LoVo (cell line): ENCODE measurements at places on chromosomes 3 and 15.

DNA sequence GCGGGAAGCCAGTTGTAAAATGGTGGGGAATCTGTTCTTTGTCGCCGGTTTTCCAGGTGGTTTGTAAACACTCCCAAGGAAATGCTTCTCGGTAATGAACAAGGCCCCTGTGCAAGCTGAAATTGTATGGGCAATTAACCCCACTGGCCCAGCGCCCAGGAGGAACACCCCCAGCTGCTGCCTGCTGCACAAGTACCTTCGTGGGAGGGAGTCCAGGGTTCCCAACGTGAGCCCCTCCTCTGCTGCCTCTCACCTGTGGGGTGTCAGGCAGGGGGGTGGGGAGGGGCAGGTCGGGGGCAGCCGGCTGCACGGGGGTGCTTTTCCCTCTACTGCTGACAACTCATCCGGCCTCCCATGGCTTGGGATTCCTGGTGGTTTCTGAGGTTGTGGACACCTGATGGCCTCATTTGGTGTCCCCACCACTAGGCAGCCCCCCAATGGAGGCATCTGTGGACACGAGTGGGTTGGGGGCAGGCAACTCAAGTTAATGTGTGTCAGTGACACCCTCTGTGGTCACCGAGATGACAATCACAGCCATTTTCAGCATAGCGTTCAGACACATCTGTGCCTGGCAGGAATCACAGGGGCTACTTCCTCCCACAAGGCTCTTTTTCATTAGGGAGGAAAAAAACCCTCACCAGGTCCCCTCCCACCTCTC lies 35.6 kb upstream of the PRR23E start:
- no peak for DNase-seq

DNA sequence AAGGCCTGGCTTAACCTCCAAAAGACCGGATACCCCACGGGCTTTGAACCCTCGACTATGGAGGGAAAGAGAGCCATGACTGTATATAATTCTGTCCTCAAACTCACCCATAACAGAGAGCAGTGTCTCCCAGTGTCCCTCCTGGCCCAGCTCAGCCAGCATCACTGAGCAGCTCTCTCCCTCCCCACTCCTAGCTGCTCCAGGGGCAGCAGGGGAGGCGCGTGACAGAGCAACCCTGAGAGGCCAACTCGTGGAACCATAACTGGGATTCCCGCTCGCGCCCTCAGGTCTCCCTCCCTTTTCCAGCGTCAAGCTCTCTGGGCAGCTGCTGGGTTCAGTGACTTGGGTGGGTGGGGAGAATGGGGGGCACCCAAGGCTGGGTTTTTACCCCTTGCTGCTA lies 561 bp upstream of the CPLX3 start:
- DNase-seq = no peak

DNA sequence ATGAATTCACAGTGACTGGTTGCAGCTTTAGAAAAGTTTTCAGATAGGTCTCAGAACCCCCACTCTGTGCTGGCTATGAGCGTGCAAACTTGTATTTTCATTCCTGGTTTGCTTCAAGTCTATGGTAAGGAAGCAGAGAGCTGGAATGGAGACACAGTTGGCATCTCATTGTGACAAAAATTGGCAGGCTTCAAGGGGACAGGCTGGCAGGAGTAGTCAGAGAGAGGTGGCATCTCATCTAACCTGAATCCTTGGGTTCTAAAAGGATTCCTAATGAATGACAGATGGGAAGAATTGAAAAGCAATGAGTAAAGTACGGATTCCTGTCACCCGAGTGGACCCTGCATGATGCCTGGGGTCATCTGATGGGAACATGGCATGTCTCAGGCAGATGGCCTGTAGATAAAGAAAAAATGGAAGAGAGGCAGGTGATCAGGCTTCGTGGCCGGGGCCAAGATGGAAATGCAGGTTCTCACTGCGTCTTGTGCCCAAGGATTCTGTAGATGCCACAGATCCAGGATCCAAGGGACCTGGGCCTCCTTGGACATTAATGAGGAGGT lies 89.4 kb upstream of the ABHD17C start:
- no peak for DNase-seq

GRCh38 chr3:28308196-28308595 lies 40.3 kb upstream of the ZCWPW2 start:
- no peak for DNase-seq

GRCh38 chr3:64694114-64694513 lies 6.3 kb upstream of the ADAMTS9 start:
- no peak for DNase-seq

DNA sequence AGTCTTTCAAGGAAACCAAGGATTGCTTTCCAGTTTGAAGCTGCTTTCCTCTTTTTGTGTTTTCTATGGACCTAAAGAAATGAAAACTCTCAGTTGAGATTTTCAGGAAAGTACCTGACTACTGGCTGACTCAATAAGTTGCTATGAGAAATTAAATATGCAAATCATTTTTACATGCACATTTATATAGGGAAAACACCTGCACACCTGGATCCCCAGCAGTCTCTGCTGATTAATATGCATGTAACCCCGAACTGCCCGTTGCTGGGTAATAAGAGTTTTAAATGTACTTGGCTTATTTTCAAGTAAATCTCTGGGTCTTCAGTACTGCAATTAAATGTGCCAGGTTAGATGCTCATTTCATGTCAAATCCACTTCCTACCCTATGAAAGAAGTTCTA lies 77.2 kb downstream of the KBTBD8 start:
- no peak for DNase-seq

DNA sequence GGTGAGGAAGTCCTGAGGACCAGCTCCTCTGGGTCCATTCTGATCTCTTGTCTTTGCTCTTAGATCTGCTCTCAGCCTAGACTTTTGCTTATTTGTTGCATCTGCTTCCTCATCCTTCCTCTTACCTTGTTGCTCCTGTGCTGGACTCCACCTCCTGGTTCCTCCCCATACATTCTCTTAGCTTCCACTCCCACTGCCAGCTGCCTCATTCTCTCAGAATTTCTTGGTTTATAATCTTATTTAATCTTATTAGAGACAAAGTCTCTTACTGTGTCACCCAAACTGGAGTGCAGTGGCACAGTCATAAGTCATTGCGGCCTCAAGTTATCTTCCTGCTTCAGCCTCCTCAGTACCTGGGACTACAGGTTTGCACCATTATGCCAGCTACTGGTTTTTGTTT lies 68.2 kb upstream of the PSMD6 start:
- no peak for DNase-seq

- no peak for DNase-seq
These were observed 4.6 kb downstream of the OR5K3 start for GRCh38 chr3:98395101-98395500.

DNA sequence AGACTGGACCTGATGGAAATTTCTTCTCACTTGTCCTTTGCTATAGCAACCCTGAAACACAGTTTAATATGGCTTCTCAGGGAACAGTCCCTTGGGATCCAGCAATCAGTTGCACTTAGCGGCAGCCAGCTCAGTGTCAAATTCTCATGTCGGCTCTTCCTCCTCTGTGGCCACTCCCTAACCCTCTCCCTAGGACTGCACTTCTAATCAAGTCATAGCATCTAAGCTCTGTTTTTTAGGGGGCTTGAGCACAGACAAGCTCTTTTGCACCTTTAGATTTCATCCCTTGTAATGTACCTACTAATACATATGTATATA lies 250.5 kb upstream of the TLE3 start:
- DNase-seq = no peak

GRCh38 chr3:88879905-88880304 lies 227.5 kb upstream of the EPHA3 start:
- no peak for DNase-seq

- DNase-seq = no peak
These were observed 285.9 kb downstream of the XXYLT1 start for GRCh38 chr3:194985031-194985578.

DNA sequence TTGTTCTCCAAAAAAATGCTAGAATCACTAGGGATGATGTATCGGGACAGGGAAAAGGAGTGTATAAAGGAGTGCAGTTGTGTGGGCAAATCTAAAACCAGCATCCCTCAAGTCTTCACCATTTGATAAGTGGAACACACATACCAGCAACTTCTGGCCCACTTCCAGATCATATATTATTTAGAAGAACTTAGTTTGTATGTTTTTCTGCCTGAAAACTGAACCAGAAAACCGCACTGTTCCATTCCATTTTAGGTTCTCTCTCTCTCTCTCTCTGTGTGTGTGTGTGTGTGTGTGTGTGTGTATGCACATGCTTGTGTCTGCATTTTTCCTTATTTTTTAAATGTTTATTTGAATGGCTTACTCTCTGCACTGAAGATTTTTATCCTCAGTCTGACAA lies 93.5 kb downstream of the SERPINI1 start:
- DNase-seq = no peak

GRCh38 chr3:47761046-47761445 lies 20.6 kb downstream of the SMARCC1 start:
- no peak for DNase-seq

- DNase-seq = peak; percentile 16
These were observed 30.3 kb downstream of the CDC25A start for GRCh38 chr3:48157950-48158376.

DNA sequence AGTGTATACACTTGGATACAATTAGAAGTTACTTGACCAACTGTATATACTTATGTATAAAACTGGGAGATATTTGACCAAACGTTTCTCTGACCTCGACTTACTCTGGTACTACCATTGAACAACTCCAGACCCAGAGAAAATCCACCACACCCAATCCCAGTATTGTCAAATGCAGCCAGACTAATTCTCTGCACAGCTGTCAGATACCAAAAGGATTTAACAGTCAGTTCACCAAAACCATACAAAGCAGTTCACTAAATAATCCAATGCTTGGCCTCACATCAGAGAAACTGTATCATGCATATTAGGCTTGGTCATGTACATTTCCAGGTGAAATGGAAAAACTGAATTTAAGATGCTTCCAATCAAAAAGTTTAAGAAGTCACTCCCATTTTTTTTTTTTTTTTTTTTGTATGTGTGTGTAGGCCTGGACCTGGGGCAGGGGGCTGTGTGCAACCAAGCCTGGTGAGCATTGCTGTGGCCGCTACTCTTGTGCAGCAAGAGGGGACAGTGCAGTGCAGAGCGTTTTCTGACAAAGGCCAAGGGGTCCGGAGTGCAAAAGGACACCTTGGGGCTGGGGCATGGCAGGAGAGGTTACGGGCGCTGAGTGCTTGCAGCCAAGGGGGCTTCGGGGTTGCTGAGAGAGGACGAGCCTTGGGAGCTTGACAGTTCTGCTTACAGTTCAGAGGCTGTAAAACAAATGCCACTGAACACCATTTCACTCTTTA lies 1.4 kb downstream of the TOMM70 start:
- no peak for DNase-seq

DNA sequence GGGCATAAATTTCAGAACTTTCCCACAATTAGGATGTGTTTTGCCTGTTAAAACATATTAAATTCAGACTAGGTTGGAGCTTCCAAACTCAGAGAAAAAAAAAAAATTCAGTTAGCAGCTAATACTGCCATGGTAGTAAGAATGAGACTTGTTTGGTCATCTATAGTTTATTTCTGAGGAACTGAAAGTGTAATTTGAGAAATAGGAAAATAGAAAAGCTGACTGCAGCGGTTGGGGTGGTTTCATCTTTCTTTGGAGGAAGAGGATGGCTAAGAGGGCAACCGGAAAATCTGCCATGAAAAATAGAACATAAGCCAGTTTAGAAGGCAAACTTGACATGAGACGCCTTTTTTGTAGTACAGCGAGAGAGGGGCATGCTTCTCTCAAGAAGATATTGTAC lies 371.2 kb upstream of the ROBO2 start:
- no peak for DNase-seq

- DNase-seq = no peak
These were observed 19.2 kb upstream of the MUSTN1 start for GRCh38 chr3:52854013-52854412.
